Suprapubic skin (tissue), 4 donors: ENCODE measurements at places on chromosomes 4 and X. TPM values are rescaled to one million over a fixed set of nuclear protein-coding genes. Genes with fewer than 3 reads are reported as not detected.

GRCh38 chr4:35982318-35982717 is 262.0 kb downstream of the ARAP2 start:
- no peaks in the 10 kb centered on the region for H3K36me3 ChIP-seq
- no peak overlapping the region for H3K27ac ChIP-seq
- no peaks in the 10 kb centered on the region for H3K4me1 ChIP-seq
- H3K27me3 ChIP-seq = no peaks in the 10 kb centered on the region
- H3K4me3 ChIP-seq = no peak overlapping the region

- H3K27me3 ChIP-seq = no peaks in the 10 kb centered on the region
- no peaks in the 10 kb centered on the region for H3K4me1 ChIP-seq
- H3K4me3 ChIP-seq = no peak overlapping the region
- H3K27ac ChIP-seq = no peak overlapping the region
Observed at GRCh38 chrX:115311601-115312001, 22.1 kb downstream of the LUZP4 start.

Gene ASB12
- total RNA-seq = 0.38 TPM

Gene ETDB
- not detected for total RNA-seq

Gene CSAG2
- total RNA-seq = not detected
